ENCODE measurements at places on chromosomes 1 and 21. TPM values are rescaled to one million over a fixed set of nuclear protein-coding genes. Genes with fewer than 3 reads are reported as not detected.

The NUDC gene
- 42.8 TPM for polyA plus RNA-seq

The GPATCH2 gene
- 2.7 TPM for polyA plus RNA-seq

The CAPN8 gene
- 3.6 TPM for polyA plus RNA-seq

The HSD3B2 gene
- polyA plus RNA-seq, result not detected

The CLCA4 gene
- 0.07 TPM for polyA plus RNA-seq

The SHISAL2A gene
- polyA plus RNA-seq, result 0.19 TPM

The UBASH3A gene
- 0.15 TPM for polyA plus RNA-seq

The CELA2A gene
- polyA plus RNA-seq, result 2,295 TPM

The CLEC20A gene
- not detected for polyA plus RNA-seq

The CTH gene
- 4.1 TPM for polyA plus RNA-seq

The KRTAP19-3 gene
- polyA plus RNA-seq, result not detected

The GREM2 gene
- 0.27 TPM for polyA plus RNA-seq

The MFSD2A gene
- 0.68 TPM for polyA plus RNA-seq

The EIF3I gene
- polyA plus RNA-seq, result 82.0 TPM

The AMY1A gene
- not detected for polyA plus RNA-seq

The RHBDL2 gene
- polyA plus RNA-seq, result 0.05 TPM

The OVAAL gene
- not detected for polyA plus RNA-seq

The AKNAD1 gene
- 0.23 TPM for polyA plus RNA-seq

The CASQ1 gene
- polyA plus RNA-seq, result not detected

The GJB3 gene
- polyA plus RNA-seq, result 0.14 TPM
